ENCODE measurements at places on chromosomes 16 and 17.

- no peak for DNase-seq
These were observed 146.1 kb upstream of the HSBP1 start for GRCh38 chr16:83661656-83662055.

DNA sequence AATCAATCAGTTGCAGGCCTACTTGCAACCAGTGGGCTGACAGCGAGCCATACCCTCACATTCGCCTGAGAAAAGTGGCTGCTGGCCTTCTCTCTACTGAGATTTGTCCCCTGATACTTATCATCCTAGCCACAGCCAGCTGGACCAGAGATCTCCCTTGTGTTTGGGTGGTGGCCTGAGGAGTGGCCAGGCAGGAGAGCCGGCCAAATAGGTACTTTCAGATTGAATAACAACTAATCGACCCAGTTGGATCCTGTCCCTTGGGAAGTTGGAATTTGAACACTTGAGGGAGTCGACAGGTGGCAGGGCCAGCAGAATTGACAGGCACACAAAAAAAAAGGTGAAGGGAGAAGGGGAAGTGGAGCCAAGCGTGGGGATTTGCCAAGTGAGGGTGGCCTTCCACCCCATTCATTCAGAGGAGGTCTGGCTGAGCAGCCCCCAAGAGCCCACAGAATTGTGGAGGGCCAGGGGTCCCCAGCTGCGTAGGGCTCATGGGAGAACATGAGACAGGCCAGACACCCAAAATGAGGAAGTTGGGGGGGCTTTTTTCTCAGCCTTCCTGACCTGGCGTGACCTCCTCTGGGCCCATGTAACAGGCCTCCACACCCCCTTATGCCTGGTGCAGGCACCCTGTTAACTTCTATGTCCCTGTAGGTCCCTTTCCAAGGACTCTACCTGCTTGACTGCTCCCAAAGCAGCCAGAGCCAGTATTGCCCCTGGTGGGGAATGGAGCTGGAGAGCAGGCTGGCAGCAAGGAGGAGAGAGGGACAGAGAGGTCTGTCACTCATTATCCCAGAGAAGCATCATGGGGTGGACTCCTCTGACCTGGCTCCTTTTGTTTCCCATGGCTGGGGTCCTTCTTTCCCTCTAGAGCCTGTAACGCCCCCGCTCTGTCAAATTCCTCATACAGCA is 2.9 kb upstream of the RANGRF start:
- no peak for DNase-seq

GRCh38 chr16:64823481-64824075 is 298.3 kb downstream of the CDH11 start:
- DNase-seq = no peak

- no peak for DNase-seq
These were observed 12.3 kb downstream of the RFFL start for GRCh38 chr17:35051183-35051578.

DNA sequence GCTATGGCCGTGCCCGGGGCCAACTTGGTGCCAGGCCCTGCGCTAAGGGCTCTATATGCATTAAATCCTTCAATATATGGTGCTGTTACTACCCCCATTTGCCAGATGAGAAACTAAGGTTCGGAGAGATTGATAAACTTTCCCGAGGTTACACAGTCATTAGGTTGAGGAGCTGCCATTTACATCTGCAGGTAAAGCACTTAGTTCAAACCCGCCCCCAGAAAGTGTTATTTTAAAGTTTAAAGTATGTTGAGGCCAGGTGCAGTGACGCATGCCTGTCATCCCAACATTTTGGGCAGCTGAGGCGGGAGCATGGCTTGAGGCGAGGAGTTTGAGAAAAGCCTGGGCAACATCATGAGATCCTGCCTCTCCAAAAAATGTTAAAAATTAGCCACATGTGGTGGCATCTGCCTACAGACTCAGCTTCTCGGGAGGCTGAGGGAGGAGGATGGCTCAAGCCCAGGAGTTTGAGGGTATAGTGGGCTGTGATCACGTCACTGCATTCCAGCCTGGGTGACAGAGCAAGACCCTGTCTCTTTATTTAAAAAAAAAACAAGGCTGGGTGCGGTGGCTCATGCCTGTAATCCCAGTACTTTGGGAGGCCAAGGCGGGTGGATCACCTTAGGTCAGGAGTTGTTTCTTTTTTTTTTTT is 264.7 kb downstream of the PARN start:
- DNase-seq = no peak

DNA sequence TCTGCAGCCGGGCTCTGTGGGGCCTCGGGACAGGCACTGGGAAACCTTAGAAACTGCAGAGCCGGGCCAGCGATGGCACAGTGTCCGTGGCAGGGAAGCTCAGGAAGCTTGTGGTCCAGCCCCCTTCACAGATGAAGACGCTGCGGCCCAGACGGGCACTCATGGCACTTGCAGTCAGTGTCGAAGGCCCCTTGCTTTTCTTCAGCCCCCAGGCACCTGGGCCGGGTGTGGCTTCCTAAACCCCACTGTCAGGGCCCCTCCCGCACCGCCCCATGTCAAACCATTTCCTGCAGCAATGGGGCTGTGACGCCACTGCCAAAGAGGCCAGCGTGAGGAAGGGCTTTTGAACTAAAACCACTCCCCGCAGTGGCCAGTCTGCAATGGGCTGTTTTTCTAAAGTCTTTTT is 164.0 kb downstream of the LAT start:
- DNase-seq = no peak

DNA sequence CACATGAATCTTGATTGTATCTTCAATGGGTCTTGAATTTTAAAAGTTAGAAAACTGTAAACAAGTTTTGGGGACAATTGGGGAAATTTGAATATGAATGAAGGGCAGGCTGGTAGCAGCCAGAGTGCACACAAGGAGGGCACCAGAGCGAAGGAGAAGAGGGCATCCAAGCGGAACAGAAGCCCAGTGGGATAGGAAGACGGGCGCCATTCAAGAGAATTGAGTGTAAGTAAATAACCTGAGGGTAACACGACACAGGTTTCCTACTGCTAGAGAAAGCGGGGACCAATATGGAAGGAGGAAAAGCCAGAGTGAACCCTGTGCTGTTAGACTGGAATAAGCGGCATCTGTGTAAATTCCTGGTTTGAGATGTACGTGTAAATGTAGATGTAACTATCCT is 115.1 kb upstream of the CCL2 start:
- DNase-seq = no peak

- no peak for DNase-seq
These were observed 4.1 kb downstream of the ST6GALNAC2 start for GRCh38 chr17:76581515-76581914.

DNA sequence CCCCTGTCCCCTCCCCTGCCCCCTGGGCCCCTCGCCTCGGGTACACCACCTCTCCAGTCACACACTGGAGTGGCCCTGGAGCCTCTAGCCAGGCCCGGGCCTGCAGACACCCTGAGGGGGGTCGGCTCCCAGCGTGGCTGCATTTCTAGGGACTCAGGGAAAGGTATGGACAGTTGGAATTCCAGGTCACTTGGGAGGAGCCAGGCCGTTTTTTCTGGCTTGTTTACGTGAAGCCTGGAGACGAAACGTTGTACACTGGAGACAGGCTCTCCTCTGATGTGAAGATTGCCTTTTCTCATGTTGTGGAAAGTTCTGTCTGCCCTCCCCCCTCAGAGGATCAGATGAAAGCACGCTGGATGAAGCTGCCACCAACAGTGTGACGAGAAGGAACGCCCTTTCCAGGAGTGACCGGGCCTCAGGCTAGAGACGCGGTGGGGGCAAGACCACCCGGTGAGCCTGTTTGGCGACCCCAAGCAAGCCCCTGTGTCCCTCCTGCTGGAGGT is 4.0 kb upstream of the PPP1R27 start:
- DNase-seq = no peak

DNA sequence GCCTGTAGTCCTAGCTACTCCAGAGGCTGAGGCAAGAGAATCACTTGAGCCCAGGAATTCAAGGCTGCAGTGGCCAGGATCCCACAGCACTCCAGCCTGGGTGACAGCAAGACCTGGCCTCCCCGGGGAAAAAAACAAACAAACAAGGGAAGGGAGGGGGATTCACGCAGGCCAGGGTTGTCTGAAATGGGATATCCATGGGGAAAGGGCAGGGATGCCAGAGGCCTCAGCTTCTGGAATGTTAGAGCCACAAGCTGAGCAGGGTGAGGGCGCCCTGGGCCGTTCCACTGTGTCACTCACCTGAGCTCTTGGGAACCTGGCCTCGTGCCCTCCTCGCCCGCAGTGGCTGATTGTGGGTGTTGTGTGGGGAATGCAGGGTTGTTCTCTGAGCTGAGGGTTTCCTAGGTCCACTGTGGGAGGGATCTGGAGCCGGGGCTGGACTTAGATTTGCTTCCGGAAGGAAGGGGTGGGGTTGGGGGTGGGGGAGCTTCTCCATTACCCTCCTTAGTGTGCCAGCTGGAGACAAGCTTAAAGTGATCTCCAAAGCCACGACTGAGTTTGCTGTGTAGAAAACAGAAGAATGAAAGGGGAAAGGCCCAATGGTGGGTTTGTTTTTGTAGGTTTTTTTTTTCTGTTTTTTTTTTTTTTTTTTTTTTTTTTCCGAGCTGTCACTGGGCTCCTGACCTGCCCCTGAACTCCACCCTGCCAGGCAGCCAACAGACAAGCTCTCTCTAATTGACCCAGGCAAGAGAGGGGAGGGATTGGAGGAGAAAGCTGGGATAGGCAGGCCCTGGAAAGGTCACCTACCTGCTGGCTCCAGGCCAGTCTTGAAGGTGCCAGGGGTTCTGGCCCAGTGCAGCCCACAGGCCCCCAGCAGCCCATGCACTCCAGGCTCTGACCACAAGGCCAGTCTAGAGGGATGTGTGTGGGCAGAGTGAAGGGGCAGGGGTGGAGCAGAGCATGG is at the start of gene SULT1A1:
Gene SULT1A1, minus strand, starts transcription at position 414 of the 964 bp plus-strand sequence. CDS start 1,189 bp downstream, outside the sequence.
- DNase-seq = no peak

DNA sequence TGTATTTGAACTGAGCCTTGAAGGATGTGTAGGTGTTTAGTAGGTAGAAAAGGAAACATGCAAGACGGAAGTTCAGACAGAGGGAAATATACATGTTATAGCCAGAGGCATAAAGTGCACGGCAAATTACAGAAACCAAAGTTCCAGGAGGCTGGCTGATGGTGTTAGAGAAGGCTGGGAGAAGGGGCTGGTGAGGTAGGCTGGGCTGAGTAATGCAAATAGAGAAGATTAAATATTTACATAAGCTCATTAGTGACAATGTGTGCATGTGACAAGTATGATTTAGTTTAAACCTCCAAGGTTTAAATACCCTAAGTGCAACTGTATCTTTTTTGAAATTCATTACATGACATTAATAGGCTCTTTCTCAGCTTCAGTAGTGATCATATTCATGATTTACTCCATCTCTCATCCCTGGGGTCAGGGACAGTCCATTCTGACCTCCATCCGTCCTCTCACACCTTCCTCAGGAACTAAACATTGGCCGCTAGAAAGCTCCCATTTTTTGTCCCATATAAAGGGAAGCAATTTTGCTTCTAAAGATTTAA is 399.8 kb upstream of the SALL1 start:
- DNase-seq = no peak

GRCh38 chr17:17849147-17849820 is 12.5 kb upstream of the SREBF1 start:
- no peak for DNase-seq

DNA sequence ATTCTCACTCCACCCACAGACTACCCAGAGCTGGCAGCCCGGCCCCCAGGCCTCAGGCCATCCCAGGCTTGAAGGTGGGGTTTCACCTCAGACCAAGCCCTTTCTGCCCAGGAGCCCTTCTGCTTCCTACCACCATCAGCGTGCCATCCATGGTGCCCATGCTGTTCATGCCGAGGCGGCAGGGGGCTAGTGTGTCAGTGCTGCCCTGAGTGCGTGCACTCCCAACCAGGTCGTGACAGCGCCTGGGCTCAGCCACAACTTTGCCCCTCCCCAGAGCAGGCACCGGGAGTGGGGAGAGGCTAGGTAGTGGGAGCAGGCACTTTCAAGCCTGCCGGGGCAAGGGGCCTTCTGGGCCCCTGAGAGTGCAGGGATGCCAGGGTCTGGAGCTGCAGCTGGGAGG is 8.5 kb downstream of the B3GNT9 start:
- DNase-seq = no peak

- DNase-seq = no peak
These were observed 24.8 kb downstream of the KCNJ12 start for GRCh38 chr17:21400816-21401593.

- no peak for DNase-seq
These were observed 272.8 kb upstream of the KCNJ16 start for GRCh38 chr17:69802045-69802740.

DNA sequence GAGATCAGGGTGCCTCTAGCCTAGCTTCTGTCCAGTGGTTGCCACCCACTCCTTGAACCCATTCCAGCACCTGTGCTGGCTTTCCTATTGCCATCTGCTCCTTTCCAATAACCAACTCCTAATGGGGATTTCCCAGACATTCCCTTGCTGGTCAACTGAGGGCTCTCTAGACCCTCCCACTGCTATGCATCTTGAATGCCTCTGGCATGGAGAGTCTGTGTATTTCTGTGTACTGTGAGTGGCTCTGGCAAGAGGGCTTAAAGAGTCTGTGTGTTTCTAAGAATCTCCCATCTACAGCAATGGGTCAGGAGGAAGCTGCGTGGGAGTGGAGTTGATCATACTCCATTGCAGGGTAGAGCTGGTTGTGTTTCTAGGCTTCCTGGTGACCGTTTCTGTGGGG is 11.0 kb upstream of the EPN3 start:
- DNase-seq = no peak

- DNase-seq = peak; percentile 31
These were observed 72.6 kb downstream of the CLEC16A start for GRCh38 chr16:11016993-11017392.

GRCh38 chr17:811051-811784 is 29.1 kb downstream of the MRM3 start:
- no peak for DNase-seq

GRCh38 chr17:10089196-10089804 is 109.1 kb downstream of the GAS7 start:
- DNase-seq = no peak

- no peak for DNase-seq
These were observed 193.5 kb upstream of the ANKFN1 start for GRCh38 chr17:55959756-55960155.

DNA sequence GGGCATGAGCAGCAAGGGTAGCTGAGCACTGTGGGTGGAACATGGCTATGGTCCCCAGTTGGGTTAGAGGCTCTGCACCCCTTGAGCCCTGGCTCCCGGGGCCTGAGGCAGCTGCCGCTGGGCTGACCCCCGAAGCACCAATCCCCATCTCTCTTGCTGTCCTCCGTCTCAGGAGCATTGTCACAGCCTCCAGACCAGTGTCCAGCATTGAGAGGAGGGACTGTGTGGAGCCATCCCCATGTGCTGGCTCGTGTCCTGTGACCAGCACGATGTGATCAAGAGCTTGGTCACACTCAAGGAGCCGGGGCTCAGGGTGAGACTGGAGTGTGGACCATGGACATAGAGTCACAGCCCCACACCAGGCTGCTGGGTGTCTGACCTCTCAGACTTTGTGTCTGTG is 2.9 kb downstream of the SMTNL2 start:
- no peak for DNase-seq
